T-cell (primary cell): ENCODE measurements at places on chromosomes 12 and 14.

DNA sequence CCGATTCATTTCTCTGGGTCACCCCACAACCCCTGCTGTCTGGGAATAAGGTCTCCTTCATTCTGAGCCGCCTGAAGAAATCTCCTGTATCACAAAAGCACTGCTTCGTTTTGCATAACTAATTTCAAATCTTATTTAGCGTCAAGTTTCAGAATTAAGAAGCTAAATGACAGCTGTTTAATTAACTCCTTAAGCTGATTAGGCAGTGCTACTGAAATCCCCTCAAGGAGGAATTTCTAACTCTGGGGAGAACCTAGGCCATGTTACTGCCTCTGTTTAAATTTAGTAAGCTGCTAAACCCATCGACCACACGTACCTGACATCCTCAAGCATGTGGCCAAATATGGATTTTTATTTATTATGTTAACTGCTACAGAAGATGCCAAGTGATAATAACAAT is 373.6 kb downstream of the GLT1D1 start:
- no peak for DNase-seq

GRCh38 chr12:24307716-24308335 is 358.4 kb upstream of the SOX5 start:
- DNase-seq: no peak

- DNase-seq: peak; percentile 35
These were observed 8.7 kb upstream of the TESPA1 start for GRCh38 chr12:54993181-54993835.

- DNase-seq: no peak
These were observed at the start of gene MSRB3 for GRCh38 chr12:65278576-65279368. Gene MSRB3, plus strand, starts transcription at chr12:65278683. Its CDS starts 29,897 bp downstream, at chr12:65308580.

- no peak for DNase-seq
These were observed 9.4 kb downstream of the TMEM63C start for GRCh38 chr14:77190977-77191376.

GRCh38 chr14:59439256-59439965 is 25.8 kb downstream of the GPR135 start:
- no peak for DNase-seq

DNA sequence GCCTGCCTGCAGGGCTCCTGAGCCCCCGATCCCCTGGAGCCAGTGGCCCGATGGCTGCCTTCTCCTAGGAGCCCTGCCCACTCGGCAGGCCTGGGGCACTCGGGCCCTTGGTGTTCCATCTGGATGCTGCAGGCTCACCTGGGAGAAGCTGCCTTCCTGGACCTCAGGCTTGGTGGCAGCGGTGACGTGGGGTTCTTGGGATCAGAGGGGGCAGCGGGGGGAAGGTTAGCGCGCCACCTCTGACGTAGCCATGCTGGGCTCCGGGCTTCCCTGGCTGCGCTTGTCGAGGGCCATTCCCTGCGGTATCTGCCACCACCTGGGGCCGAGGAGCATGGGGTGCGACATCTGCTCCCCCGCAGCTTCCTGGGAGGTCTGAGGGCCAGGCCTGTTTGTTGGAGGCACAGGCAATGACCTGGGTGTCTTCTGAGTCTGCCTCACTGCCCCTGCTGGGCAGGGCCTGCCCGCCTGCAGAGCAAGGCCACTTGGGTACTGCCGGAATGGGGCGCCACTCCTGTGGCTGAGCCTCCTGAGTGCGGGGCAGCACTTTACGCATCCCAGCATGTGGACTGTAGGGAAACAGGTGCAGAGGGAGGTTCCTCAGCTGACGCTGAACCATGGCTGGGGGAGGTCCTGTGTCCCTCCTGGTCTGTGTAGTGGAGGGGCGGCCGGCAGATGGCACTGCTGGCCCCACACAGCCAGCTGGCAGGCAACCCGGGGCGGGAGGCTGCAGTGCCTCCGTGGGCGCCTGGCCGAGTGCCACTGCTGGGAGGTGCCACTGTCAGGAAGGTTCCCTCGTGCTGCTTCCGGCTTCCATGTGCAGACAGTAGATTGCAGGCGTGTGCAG is 20.3 kb downstream of the MTA1 start:
- no peak for DNase-seq

DNA sequence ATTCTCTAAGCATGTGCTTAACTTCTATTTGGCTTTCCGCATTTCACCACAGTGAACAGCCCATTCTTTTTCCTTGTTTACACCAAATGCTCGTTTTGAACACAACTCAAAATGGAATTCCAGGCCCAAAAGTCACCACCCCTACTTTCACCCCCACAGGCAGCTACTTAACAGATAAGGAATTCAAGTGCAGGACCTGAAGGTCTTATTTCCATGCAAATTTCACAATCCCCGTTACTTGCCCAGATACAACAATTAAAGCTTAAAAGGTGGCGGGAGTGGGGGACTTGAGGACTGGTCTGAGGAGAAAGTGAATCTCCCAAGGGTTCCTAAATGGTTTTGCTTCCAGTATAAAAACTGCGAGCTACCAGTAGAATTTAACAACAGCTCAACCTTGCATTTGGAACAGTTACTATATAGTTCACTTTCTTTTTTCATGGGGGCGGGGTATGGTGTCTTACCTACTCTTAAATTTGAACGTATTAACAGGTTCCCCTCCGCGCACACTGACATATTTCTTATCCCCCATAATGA is 3.7 kb downstream of the USP44 start:
- DNase-seq: no peak
